Right lung (tissue), 10 donors: ENCODE measurements at places on chromosomes 6 and 20. TPM values are rescaled to one million over a fixed set of nuclear protein-coding genes. Genes with fewer than 3 reads are reported as not detected.

Gene SLA2
- 0.83 TPM for polyA plus RNA-seq

Gene GJA10
- polyA plus RNA-seq, result not detected

Gene MAS1
- polyA plus RNA-seq, result 0.03 TPM

Gene BPIFB4
- not detected for polyA plus RNA-seq

Gene EGFL8
- polyA plus RNA-seq, result 26.7 TPM

Gene MYBL2
- polyA plus RNA-seq, result 20.6 TPM

Gene SPAG4
- 1.8 TPM for polyA plus RNA-seq

Gene SAMD10
- 8.9 TPM for polyA plus RNA-seq

Gene HLA-DOB
- polyA plus RNA-seq, result 0.27 TPM

Gene EPB41L1
- polyA plus RNA-seq, result 37.8 TPM

Gene GRM1
- polyA plus RNA-seq, result 0.09 TPM

Gene GNAS-AS1
- 0.55 TPM for polyA plus RNA-seq

Gene ZNF165
- polyA plus RNA-seq, result 3.2 TPM

Gene CFAP61
- 3.5 TPM for polyA plus RNA-seq

Gene LTB
- 2.4 TPM for polyA plus RNA-seq

Gene SEL1L2
- not detected for polyA plus RNA-seq

Gene HRH3
- not detected for polyA plus RNA-seq

Gene EFCAB8
- 0.26 TPM for polyA plus RNA-seq

Gene ADGRB3
- 15.2 TPM for polyA plus RNA-seq

Gene CST5
- polyA plus RNA-seq, result not detected

Gene CEP85L
- 10.8 TPM for polyA plus RNA-seq

Gene UFL1
- 38.8 TPM for polyA plus RNA-seq

Gene NCOA7
- polyA plus RNA-seq, result 20.5 TPM
